ENCODE measurements at places on chromosomes 5 and 9.
A peak's percentile ranks its signal among the peaks of the same experiment; 100 is the strongest.

GRCh38 chr5:1315709-1316587 is 21.1 kb upstream of the TERT start:
- peak; percentile 38 for DNase-seq

- peak; percentile 85 for DNase-seq
These were observed 130.9 kb downstream of the C9orf50 start for GRCh38 chr9:129489838-129490582.

DNA sequence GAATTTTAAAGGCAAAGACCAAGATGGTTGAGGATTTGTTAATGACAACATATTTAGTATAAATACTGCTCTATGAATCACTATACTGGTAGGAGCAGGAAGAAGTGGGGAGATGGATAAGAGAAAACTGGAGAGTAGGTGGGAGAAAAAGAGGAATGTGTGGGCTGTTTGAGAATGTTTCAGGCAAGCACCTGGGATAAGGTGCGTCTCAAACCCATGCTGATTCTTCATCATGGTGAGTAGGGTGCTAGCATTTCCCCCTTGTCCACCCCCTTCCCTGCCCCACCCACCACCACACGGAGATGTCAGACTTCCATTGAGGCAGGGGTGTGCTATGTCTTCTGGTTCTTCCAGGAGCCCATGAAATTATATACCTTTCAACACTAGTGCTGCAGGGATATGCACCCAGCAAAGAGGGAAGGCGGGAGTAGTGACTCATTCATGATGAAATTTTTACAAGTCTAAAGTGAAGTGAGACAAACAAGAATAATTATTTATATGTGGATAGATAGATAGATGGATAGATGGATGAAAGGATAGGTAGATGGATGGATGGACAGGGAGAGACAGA is 54.3 kb downstream of the MTX3 start:
- DNase-seq, result no peak

DNA sequence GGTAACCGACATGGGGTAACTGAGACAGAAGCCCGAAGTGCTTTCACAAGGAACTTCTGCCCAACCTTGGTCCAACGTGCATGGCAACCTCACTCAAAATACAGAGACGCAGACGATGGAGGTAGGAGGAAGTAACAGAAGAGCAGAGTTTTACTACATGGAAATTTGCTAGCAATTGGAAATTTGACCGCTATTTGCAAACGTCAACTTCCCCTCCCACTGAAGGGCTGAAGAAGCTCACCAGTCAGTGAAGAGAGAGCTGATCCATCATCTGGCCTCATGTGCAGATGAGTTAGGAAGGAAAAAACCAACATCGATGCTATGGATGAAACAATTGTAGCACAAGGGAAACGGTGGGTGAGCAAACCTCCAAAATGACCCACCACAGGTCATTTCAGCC is 196.7 kb downstream of the RGS3 start:
- no peak for DNase-seq

- DNase-seq, result peak; percentile 74
These were observed 30.6 kb upstream of the MATR3 start for GRCh38 chr5:139262742-139263445.

- DNase-seq, result no peak
These were observed 11.8 kb downstream of the TBC1D13 start for GRCh38 chr9:128798896-128799295.

GRCh38 chr5:68369457-68370125 is 154.0 kb downstream of the PIK3R1 start:
- no peak for DNase-seq

DNA sequence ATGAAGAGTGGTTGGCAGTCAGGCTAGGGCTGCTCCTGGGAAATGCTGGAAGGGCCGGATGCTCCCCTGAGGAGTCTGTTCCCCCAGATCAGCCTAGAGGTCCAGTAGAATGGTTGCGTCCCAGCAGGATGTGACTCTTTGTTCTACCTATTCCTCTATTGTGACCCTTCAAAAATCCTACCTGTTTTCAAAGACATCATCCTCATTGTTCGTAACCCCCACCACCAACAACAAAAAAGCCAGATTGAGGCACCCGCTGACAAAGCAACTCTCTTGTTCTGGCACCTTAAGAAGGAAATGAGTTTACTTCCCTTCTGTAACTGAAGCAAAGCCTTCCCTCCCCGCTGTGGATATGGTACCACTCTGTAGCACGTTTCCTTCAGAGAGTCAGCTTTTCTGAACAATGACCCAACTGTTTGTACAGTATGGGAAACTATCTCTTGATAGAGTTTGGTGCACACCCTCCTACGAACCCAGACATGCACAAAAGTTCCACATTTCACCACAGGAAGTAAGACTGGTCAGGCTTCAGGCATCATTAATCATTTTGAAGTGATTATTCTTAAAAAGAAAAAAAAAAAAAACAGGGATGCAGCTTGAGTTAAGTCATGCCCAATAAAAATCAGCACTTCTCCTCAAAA is 207.2 kb downstream of the ENC1 start:
- no peak for DNase-seq

- DNase-seq, result no peak
These were observed 60.9 kb upstream of the ROR2 start for GRCh38 chr9:92010705-92011536.

GRCh38 chr9:132201139-132201538 is 39.3 kb downstream of the NTNG2 start:
- no peak for DNase-seq

DNA sequence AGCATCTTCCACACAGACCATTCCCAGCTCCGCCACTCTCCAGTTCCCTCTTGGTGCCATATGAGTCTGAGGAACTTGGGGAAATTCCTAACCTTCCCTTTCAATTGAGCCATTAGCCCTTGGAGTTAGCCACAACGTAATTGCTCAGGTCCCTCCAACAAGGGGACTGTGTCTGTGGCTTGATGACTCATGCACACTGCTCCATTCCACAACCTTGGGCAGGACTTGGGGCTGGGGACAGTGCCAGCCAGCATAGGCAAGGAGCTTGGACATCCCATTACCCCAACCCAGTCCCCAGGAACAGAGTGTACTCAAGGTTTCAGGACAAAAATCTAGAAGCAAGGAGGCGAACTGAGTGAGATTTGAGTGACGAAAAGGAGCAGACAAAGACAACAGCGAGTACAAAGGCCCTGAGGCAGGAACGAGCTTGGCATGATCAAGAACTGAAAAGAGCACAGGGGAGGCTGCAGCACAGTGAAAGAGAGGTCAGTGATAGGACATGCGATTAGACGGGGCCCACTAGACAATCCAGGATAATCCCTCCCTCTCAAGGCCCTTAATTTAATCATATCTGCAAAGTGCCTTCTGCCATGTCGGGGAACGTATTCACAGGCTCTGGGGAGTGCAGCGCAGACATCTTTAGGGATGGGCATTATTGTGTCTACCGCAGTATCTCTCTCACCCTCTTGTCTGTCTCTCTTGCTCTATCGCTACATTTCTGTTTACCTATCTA is 16.0 kb upstream of the JADE2 start:
- no peak for DNase-seq

DNA sequence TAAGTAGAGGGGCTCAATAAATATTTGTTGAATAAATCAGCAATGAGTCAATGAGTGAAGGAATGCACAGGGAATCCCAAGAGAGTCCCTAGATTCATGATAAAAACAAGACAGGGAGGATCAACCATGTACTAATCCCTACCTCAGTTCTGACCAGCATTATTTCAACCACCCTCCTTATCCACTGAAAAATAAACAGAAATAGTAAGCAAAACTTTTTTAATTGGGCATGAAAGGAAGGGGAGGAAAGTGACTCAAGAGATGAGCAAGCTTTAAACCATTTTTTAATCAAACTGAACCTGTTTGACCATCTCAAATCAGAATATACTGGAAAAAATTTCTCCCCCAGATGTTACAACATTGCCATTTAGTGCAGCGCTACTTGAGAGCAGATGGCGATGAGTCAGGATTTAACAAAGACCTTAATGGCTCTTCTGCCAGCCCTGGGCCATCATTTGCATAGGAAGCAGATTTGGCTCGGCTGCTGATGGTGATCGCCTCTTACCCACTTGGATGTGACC is 194.8 kb upstream of the SLC30A5 start:
- no peak for DNase-seq

DNA sequence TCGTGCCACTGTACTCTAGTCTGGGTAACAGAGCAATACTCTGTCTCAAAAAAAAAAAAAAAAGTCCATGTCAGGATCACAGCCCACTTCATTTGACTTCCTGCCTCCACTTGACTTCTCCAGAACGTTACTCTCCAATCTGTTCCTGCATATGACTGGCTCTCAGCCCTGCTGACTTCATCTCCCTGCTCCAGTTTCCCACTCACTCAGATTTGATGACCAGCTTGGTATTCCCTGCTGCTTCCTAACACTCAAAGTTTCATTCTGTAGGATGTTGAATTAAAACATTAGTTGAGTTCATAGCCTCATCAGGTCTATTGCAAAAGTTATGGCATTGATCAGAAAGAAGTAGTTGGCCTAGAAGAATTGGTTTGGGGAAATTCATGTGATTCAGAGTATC is 52.3 kb downstream of the UGCG start:
- no peak for DNase-seq

GRCh38 chr9:125701351-125701750 is 5.7 kb downstream of the MAPKAP1 start:
- no peak for DNase-seq

DNA sequence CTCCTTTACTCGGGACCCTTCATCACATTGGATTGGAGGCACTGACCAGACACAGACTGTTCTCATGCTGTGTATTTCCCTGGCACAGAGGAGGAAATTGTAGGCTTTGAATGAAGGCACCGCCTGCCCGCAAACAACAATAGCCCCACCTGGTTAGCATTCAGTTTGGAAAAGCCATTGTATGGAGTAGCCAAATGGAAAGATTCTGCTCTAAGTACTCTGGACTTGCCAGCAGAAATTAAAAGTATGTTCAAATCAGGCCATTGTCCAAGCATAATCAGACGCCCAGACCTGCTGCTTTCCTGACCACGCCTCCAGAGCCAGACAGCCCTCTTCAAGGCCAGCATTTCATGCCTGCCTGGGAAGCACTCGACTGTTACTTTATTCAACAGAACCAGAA is 8.0 kb upstream of the SEMA4D start:
- no peak for DNase-seq
